Vagina (tissue), 2 donors: ENCODE measurements at places on chromosomes 7 and 10. TPM values are rescaled to one million over a fixed set of nuclear protein-coding genes. Genes with fewer than 3 reads are reported as not detected.

Gene EBLN1
- total RNA-seq = not detected

Gene C10orf62
- not detected for total RNA-seq

Gene SLC26A5
- total RNA-seq = not detected

- no peak for DNase-seq
These were observed 608 bp downstream of the ENTPD7 start for GRCh38 chr10:99659868-99660366.

GRCh38 chr10:126252884-126253610, 135.2 kb downstream of the ADAM12 start:
- DNase-seq = no peak

GRCh38 chr7:84021292-84021908, 173.2 kb downstream of the SEMA3A start:
- no peak for DNase-seq
